Mammary epithelial cell (primary cell): ENCODE measurements at places on chromosomes 11 and 22. TPM values are rescaled to one million over a fixed set of nuclear protein-coding genes. Genes with fewer than 3 reads are reported as not detected.
A peak's percentile ranks its signal among the peaks of the same experiment; 100 is the strongest.

DNA sequence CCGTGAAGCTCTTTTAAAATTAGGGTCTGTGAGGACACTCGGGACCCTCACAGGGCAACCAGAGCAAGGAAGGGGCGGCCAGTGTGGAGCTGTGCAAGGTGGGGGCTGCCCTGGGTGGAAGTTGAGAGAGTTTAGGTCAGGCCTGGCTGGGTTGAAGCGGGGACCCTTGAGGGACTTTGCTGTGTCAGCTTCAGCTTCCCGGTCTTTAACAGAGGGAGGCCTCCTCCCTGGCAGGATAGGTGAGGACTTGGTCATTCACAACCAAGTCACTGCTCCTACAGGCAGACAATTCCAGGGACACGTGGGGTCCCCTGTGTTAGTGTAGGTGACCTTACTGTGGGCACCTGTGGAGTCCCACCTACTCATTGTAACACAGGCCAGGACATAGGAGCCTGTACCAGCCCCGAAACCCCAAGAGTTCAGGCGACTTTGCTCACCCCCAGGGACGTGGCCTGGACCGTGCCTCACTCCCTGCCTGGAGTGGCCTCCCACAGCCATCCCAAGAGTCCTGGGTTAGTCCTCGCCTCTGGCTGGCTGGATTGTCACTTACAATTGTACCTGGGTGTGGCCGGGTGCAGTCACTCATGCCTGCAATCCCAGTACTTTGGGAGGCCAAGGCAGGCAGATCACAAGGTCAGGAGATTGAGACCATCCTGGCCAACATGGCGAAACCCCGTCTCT lies 18.8 kb upstream of the ARHGAP8 start:
- no peak for DNase-seq

The PTPN5 gene
- not detected in 2 replicates for total RNA-seq

GRCh38 chr11:42571131-42571877 lies 740.5 kb upstream of the API5 start:
- no peak for DNase-seq

DNA sequence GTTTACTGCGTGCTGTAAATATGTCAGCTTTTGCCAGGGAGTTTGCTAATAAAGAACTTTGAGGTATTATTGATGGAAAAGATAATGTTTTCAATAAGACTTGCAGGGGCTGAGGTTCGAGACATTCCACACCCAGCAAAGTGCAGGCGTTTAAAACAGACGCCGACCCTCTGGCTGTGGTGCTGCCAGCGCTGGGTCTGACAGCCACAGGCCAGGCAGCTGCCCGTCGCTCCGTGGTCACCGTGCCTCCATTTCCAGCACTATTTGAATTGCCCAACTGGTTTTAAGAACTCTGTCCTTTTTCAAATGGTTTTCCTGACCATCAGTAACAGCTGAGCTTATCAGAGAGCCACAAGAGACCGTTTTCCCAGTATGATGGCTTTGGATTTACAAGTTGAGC lies 28.1 kb upstream of the ALX4 start:
- DNase-seq, result no peak

The DKK3 gene
- 771 TPM for total RNA-seq

- DNase-seq, result no peak
These were observed 62.2 kb downstream of the BCR start for GRCh38 chr22:23242473-23243001.

- no peak for DNase-seq
These were observed 40.8 kb upstream of the GAL start for GRCh38 chr11:68643585-68643984.

DNA sequence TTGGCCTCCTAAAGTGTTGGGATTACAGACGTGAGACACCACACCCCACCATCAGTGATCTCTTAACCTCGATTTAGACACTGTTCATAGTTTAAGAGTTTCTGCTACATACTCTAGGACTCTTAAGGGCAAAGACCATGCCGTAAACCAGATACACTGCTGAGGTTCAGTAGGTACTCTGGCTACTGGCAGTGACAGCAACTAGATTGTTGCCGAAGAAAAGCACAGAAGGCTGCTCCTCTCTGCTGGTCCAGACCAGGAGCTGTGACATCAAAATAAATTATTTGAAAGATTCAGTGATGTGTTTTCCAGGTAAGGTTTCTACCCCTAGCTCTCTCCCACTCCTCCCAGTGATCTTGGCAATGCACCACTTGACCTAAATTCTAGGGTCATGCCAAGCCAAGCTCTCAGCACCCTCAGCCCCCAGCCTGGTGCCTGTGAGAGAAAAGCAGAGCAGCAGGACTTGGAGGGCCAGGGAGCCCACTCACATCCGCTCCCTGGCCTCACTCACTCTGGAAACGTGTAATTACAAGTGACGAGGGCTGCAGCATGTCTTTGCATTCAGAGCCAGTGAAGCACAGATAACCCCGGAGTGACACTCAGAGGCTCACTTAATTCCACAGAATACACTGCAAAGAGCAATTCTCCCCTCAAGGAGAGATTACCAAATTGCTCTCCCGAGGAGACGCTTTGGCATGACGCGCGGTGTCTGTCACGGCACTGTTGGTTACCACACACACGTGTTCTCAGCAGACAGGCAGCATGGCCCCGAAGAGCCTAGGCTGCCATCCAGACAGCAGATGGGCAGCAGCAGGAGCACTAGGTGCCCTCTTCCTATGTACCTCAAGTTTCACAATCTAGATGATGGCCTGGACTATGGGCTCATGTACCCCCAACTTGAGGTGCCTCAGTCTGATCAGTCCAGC lies 96.9 kb upstream of the PITPNB start:
- DNase-seq, result no peak

DNA sequence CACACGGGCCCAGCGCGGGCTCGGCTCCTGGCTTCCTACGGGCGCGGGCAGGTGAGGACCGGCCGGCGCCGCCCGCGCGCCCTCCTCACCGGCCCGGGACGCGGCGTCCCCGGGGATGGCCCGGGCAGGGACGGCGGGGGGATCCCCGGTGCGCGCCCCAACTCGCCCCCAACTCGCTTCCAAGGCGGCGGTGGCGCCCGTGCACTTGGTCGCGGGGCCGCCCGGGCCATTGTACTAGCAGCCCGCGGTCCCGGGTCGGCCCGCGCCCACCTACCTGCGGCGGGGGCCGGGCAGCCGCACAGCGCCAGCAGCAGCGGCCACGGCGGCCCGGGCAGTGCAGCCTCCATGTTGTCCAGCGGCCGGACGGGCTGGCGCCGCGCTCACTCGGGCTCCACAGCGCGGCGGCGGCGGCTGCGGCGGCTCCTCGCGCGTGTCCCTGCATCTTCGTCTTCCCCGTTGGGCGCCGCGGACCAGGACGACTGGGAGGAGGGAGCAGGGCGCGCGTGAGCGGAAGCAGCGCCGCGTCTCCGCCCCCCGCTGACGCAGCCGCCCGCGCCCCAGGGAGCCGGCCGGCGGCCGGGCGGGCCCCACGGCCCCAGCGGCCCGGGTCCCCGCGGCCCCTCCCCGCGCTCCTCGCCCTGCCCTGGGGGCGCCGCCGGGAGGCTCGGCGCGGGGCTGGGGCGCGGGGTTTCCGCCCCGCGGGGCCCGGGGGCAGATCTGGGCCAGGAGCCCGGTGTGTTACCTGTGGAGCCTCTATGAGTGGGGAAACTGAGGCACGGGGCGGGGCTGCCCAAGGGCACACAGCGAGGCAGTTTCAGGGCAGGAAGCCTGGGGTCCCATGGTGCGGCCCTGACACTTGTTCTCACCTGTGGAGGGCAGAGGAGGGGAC lies 159.3 kb upstream of the GRK3 start:
- DNase-seq, result peak; percentile 58

GRCh38 chr11:115693002-115693401 lies 188.8 kb upstream of the CADM1 start:
- no peak for DNase-seq

- no peak for DNase-seq
These were observed 32.9 kb downstream of the PPME1 start for GRCh38 chr11:74203966-74204365.

The OR5P2 gene
- total RNA-seq, result 11.3 TPM

DNA sequence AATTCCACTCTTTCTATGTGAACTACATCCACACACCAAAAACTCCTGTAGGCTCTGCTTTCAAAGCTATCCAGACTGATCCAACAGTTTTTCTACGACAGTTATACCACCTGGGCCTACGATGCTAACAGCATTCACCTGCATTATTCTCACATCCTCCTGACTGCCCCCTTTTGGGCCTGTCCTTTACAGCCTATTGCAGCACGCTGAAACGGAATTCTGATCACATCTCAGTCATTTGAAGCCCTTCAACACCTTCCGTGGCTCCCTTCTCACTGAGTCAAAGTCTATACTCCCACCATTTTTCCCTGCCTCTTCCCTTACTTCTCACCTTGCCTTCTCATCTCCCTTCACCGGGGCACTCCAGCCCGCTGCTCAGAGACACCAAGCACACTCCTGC lies 791.3 kb upstream of the KIRREL3 start:
- DNase-seq, result no peak

GRCh38 chr11:120303004-120303637 lies 22.0 kb upstream of the TLCD5 start:
- DNase-seq, result peak; percentile 71

The OR2AT4 gene
- total RNA-seq, result not detected in 2 replicates

The DEUP1 gene
- total RNA-seq, result not detected in 2 replicates

GRCh38 chr11:126186708-126187529 lies 24.5 kb downstream of the RPUSD4 start:
- DNase-seq, result no peak

The BARX2 gene
- total RNA-seq, result 0.17 TPM

DNA sequence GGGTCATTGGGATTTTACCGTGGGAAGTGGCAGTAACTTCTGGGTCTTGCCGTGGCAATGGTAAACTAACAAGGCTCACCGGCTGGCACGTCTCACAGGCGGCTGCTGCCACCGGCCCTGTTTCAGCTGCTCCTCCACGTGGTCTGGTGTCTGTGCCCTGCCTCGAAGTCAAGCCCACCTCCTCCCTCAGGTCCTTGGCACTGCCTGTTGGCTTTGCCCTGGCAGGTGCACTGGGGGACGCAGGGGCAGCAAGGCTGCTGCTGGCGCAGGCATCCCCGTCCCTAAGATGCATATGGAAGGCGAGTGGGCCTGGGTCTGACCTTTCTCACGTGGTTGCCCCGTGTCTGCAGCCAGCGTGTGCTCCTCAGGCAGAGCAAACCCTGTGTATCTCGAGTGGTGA lies 783.6 kb downstream of the BRD1 start:
- DNase-seq, result no peak

- no peak for DNase-seq
These were observed 16.3 kb downstream of the ENTHD1 start for GRCh38 chr22:39877079-39877845.

The TEX12 gene
- not detected in 2 replicates for total RNA-seq

The RAC2 gene
- 62.6 and 119 TPM in 2 replicates for total RNA-seq

- no peak for DNase-seq
These were observed 82.4 kb upstream of the ANO1 start for GRCh38 chr11:69995697-69996096.

- DNase-seq, result no peak
These were observed 83.7 kb downstream of the BLID start for GRCh38 chr11:122032317-122032716.

DNA sequence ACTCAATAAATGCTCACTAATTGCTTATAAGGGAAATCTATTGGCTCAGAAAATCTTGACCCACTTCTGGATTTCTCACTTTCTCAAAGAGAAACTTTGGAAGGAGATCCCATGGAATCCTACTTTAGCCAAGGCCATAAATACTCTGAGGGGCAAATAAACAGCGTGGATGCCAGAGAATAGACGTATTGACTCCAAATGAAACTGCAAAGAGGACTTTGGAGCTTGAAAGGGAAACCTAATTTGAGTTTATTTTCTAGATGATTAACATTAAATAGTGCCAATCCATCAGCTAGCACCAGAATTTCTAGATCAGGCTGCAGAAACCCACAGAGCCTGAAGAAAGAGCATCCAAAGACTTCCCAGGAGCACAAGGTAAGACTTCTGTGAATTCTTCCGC lies at the start of gene MS4A18:
Gene MS4A18 (plus strand): TSS at position 301 of the 400 bp plus-strand sequence.
- DNase-seq, result no peak

GRCh38 chr11:106381895-106382294 lies 304.4 kb downstream of the AASDHPPT start:
- no peak for DNase-seq

GRCh38 chr22:35477911-35478582 lies 62.6 kb upstream of the RASD2 start:
- DNase-seq, result no peak

- DNase-seq, result no peak
These were observed 91.5 kb upstream of the TBCEL start for GRCh38 chr11:120932305-120932915.

- peak; percentile 87 for DNase-seq
These were observed 34.6 kb downstream of the CYTH4 start for GRCh38 chr22:37316875-37317371.

DNA sequence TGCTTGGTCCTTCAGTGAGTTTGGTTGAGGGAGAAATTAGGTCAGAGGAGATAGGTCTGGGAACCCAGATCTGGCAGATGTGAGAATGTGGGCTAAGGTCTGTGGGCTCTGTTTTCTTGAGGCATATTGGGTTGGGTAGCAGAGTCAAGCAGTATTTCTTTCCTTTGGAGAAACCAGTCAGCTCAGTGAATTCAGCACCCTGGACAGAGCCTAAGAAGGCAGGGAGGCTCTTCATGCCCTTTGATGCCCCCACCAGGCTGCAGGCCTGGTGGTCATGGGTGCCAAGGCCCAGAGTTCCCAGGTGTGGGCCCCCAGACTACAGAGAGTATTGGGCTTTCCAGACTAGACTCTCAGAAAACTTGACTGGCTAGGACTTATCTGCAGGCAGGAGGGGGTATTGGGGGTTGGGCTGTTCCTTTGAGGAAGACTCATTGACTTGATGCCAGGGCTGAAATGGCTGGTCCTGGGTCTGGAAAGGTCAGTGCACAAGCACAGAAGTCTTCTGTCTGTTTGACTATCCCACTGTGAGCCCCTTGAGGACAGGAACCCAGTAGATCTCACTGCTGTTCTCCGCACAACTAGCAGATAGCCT lies 45.3 kb upstream of the NECTIN1 start:
- DNase-seq, result peak; percentile 29

DNA sequence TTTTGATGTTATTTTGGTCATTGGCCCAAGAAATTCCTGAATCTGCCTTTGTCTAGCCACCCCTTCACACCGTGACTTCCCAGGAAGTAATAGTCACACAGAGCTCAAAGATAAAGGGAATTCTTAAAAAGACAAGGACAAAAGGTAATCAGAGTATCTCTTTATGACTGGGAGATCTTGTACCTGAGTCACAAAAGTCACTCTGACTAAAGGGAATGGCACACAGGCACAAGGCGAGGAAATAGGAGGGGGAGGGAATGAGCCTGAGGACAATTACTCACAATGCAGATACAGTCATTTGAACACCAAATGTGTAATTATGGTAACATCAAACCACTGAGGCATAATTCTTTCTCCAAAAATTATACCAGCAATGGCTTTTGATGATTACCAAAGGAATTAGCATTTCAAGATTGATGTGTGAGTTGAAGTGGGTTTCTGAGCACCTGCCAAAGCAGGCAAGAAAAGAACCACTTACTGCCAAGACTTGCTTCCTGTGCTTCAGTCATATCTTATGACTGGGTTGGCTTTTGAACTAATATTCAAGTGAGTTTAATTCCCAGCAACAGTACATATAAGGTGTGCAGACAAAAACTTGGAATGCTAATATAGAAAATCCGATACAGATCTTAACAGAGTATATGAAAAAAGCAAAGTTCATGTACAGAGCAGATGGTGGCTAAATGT lies 856.4 kb downstream of the LRRC4C start:
- DNase-seq, result peak; percentile 55

- no peak for DNase-seq
These were observed 75.6 kb downstream of the SNX19 start for GRCh38 chr11:130840679-130841078.
